ENCODE measurements at places on chromosomes 6 and 20.

- no peak for DNase-seq
Observed at GRCh38 chr6:156189195-156189594, 588.0 kb upstream of the ARID1B start.

DNA sequence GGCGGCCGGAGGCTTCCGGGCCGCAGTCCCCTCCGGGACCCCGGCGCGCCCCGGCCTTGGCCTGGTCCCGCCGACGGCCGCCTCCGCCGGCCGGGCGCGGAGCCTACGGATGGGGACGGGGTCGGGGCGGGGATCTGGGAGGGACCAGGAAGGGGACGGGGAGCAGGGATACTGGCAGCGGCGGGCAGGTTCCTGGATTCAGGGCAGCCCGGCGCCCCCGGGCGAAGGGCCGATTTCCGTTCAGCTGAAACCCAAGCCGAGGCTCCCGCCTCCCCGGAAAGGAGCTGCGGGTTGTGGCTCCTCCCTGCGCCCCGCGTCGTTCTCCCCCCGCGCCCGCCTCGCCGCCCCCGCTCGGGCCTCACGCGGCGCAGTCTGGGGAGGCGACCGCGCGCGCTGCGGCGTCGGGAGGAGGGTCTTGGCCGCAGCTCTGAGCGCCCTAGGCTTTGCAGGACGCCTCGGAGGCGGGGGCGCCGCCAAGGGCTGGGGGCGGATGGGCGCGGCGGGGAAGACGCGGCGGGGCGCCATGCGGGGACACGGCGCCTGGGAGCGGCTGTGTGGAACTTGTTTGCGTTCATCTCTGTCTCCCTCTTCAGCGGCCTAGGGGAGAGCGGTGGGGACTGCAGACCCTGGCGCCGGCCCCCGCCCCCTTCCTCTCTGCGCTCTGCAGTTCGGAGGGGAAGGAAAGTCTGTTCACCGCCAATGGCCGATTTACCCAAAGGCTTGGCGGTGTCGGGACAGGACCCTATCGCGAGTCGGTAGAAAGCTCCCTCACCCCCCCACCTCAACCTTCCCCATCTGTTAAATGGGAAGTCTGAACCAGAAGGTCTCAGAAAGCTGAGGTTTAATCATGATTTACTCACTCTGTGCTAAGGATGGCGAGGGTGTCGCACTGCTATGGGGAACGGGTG is 22.7 kb upstream of the TMEM181 start:
- DNase-seq, result peak; percentile 67

DNA sequence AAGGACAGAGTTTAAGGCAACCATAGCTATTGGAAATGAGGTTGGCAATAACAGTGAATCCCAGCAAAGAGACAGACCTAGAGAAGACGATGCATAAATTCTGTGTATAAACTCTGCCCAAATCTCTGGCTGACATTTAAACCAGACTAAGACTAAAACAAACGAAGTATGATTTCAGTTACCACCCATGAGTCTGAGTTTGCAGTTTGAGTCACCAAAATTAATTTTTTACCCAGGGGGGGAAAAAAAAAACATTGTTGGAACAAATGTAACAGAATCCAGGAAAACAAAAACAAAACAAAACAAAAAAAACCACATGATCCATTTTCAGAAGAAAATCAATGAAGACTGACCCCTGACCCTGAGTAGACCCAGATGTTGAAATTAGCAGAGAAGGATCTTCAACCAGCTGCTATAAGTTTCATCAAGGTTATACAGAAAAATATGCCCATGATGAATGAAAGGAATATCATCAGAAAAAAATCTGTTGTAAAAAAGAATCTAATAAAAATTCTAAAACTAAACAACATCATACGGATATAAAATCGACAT is 190.8 kb downstream of the GMDS start:
- DNase-seq, result no peak

DNA sequence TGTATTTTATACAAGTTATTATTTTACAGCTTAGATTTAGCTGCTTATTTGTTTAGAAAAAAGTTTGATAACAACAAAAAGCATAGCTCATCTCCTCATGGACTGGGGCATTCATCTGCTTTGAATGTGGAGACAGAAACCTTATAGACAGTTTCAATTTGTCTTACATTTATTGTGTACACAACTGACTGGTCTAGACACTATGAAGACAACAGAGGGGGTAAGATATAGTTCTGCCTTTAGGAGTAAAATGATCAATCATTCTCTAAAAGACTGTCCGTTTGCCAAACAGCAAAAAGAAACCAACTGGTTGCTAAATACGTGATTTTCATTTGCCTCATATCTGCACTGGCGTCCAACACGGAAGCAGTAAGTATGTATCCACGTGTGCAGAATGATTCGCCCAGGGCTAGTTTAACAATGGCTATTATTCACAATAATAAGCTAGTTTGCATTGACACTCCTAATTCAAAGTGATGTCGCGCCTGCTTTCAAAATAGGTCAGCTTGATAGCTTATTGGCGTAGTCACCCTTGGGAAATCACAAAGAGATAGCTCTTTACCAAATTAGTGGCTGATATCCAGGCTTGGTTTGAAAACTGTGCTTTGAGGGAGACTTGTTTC is 153.6 kb downstream of the BMP2 start:
- DNase-seq, result no peak

DNA sequence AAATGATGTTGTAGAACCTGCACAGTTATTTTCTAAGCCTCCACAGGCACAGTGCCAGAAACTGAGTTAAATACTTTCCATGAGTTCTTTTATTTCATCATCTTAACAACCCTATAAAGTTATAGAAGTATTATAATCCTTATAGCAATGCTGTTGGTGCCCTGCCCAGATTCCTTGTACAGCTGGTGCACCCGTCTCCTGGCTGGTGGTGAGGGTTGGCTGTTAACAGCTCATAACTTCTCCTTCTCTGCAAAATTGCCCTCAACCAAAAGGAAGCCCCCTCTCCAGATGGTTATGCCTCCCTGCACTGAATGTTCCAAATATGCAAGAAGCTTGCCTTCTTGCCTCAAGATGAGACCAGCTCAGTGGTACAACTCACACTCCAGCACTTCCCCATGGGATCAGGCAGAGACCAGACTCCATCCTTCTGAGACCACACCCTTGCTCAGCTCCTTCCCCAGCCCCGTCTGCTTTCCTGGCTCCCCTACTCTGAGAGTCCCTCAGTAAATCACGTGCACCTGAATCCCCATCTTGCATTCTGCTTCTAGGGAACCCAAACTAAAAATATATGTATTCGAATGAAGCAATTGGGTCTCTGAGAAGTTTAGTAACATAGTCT is 304.4 kb upstream of the PLCB4 start:
- DNase-seq, result peak; percentile 80

- no peak for DNase-seq
Observed at GRCh38 chr6:165944002-165944466, 223.6 kb downstream of the TBXT start.

GRCh38 chr6:162363757-162364156 is 363.8 kb downstream of the PRKN start:
- no peak for DNase-seq

- no peak for DNase-seq
Observed at GRCh38 chr6:127971945-127972391, 71.1 kb upstream of the THEMIS start.

Measured in tongue (tissue), 3 donors.